ENCODE measurements at places on chromosomes 6 and 20.

DNA sequence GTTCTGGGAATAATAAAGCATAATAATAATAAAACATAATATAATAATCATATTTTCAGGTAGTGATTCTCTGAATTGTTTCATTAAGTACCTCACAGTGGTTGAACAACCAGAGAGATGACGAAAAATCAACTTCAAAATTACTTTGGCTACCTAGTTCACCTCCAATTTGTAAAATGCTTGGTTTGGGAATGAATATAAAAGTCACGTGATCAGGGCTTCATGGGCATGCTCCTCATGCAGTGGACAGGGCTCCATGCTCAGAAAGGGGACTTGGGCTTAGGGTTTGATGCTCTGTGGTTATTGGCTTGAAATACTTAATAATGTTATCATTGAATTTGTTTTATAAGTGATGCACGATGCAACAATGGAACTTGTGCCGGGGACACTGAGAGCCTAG lies 58.2 kb downstream of the HAO1 start:
- DNase-seq = no peak

DNA sequence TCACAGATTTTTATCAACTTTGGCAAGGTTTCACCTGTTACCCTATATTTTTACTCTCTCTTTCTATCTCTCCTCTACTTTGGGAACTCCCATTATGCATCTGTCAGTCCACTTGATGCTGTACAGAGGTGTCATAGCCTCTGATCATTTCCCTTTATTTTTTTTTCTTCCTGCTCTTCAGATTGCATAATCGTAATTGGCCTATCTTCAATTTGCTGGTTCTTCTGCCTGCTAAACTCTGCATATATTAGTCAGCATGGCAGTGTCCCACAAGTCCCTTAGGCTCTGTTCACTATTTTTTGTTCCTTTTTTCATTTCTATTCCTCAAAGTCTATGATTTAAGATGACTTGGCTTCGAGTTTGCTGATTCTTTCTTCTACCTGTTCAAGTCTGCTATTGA lies 44.7 kb upstream of the MICB start:
- no peak for DNase-seq

GRCh38 chr20:44035924-44036323 lies 121.3 kb downstream of the TOX2 start:
- no peak for DNase-seq

GRCh38 chr6:39003072-39003471 lies 45.5 kb upstream of the GLP1R start:
- DNase-seq = no peak

GRCh38 chr20:53647286-53647821 lies 53.7 kb upstream of the ZNF217 start:
- DNase-seq = no peak
